Activated CD8-positive, alpha-beta memory T cell treated with anti-CD3 and anti-CD28 coated beads for 1 hour (primary cell): ENCODE measurements at places on chromosomes 1 and 21.

- DNase-seq: no peak
These were observed 116.3 kb downstream of the DHRS3 start for GRCh38 chr1:12501661-12502060.

GRCh38 chr1:25922971-25923552, 16.8 kb upstream of the STMN1 start:
- no peak for DNase-seq

GRCh38 chr1:208450958-208451357, 206.8 kb upstream of the PLXNA2 start:
- no peak for DNase-seq

- DNase-seq: no peak
These were observed 142.1 kb upstream of the ARHGEF16 start for GRCh38 chr1:3312310-3312897.

- no peak for DNase-seq
These were observed 6.0 kb upstream of the TGFBR3 start for GRCh38 chr1:91891969-91892368.

DNA sequence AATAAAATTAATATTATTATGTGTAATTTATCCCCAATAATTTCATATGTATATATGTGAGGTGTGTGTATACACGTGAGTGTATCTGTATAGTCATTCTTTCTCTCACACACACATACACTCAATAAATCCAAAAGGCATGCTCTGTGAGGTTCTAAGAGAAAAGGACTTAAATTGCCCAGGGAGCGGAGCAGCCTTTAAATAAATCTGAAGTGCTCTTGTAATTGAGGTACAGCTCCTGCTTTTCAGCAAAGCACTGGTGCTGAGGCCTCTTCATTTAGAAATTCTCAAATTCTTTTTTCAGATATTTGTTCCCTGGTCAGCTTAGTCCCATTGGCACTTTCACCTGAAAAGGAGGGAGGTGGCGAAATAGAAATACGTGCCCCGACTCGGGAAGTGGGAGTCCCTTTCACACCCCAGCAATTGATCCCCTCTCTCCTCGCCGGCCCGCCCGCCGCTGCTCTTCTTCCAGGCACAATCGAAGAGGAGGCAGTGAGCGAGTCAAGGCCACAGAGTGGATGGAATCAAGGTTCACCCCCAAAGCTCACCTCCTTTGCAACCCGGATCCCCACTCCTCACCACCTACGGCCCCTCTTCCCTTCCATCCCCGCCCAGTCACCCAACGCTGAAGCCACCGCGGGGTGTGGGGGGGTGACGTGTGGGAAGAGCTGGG, 944 bp downstream of the PLPPR5 start:
- no peak for DNase-seq

- peak; percentile 42 for DNase-seq
These were observed 6.2 kb upstream of the PFKL start for GRCh38 chr21:44293551-44294231.
